ENCODE measurements at places on chromosomes 11 and 22. TPM values are rescaled to one million over a fixed set of nuclear protein-coding genes. Genes with fewer than 3 reads are reported as not detected.

The VSIG2 gene
- total RNA-seq, result not detected

The CTSF gene
- 98.8 TPM for total RNA-seq

The OR51I1 gene
- not detected for total RNA-seq

The CELSR1 gene
- 10.5 TPM for total RNA-seq

The TREH gene
- total RNA-seq, result not detected

The DGCR2 gene
- total RNA-seq, result 34.7 TPM

The PYGM gene
- 13.9 TPM for total RNA-seq

The SHANK2 gene
- total RNA-seq, result 0.53 TPM

The CRYBB2 gene
- total RNA-seq, result not detected

The TRIM6 gene
- total RNA-seq, result 0.64 TPM

The MMP8 gene
- total RNA-seq, result not detected

The PANX3 gene
- not detected for total RNA-seq

The PHLDA2 gene
- total RNA-seq, result not detected

The TUB gene
- 12.9 TPM for total RNA-seq

The HORMAD2 gene
- total RNA-seq, result not detected

The SMTNL1 gene
- not detected for total RNA-seq

The KIF18A gene
- not detected for total RNA-seq

The KRTAP5-2 gene
- total RNA-seq, result not detected

The TSGA10IP gene
- not detected for total RNA-seq

The GRM5 gene
- 10.2 TPM for total RNA-seq

The UBQLNL gene
- total RNA-seq, result not detected

The DCHS1 gene
- total RNA-seq, result 58.0 TPM

The FAM111B gene
- not detected for total RNA-seq

The MS4A4E gene
- total RNA-seq, result 0.75 TPM

The NEFH gene
- 0.32 TPM for total RNA-seq

The HTR3A gene
- total RNA-seq, result not detected

The PGGHG gene
- 155 TPM for total RNA-seq

The OR8G1 gene
- total RNA-seq, result not detected

The SEC14L2 gene
- total RNA-seq, result 3.0 TPM

The IL17RA gene
- total RNA-seq, result 84.1 TPM

The APOA4 gene
- total RNA-seq, result 14.3 TPM

The APOBEC3A gene
- not detected for total RNA-seq

The SCGB1D2 gene
- total RNA-seq, result not detected

The RBMXL2 gene
- total RNA-seq, result not detected

The SCUBE2 gene
- total RNA-seq, result 1.1 TPM

The BTG4 gene
- total RNA-seq, result not detected

The RIN1 gene
- 28.5 TPM for total RNA-seq

The CCDC90B gene
- total RNA-seq, result 8.2 TPM

The LIMK2 gene
- total RNA-seq, result 18.4 TPM

The THY1 gene
- 3.5 TPM for total RNA-seq

The SLC22A9 gene
- not detected for total RNA-seq

The ALX4 gene
- not detected for total RNA-seq

The SLC7A4 gene
- 20.4 TPM for total RNA-seq

The KIAA1671 gene
- 79.0 TPM for total RNA-seq

The HTR3B gene
- total RNA-seq, result not detected

The PNPLA5 gene
- not detected for total RNA-seq

The PAX6 gene
- total RNA-seq, result not detected

The PAFAH1B2 gene
- 60.7 TPM for total RNA-seq

The RAG2 gene
- total RNA-seq, result not detected

The LINC01488 gene
- not detected for total RNA-seq

The TRIM49D2 gene
- total RNA-seq, result not detected

The C1QTNF6 gene
- total RNA-seq, result 4.6 TPM

The MYBPC3 gene
- not detected for total RNA-seq

The PIH1D2 gene
- not detected for total RNA-seq

The OR52E8 gene
- total RNA-seq, result not detected

The PGA5 gene
- 2.0 TPM for total RNA-seq

The PKP3 gene
- total RNA-seq, result not detected

The CFAP68 gene
- total RNA-seq, result not detected

The TESMIN gene
- not detected for total RNA-seq
